Motor neuron (in vitro differentiated cells): ENCODE measurements at places on chromosomes 7 and 10. TPM values are rescaled to one million over a fixed set of nuclear protein-coding genes. Genes with fewer than 3 reads are reported as not detected.

CTAGE8 gene
- total RNA-seq = 0.38 TPM in 1 of 2 replicates, not detected in the other

CCZ1B gene
- 102 and 107 TPM in 2 replicates for total RNA-seq

MKX gene
- total RNA-seq = 0.17 and 0.41 TPM in 2 replicates

MOGAT3 gene
- total RNA-seq = 0.69 TPM in 1 of 2 replicates, not detected in the other

PNLIP gene
- 0.45 and 0.64 TPM in 2 replicates for total RNA-seq

GALNT11 gene
- total RNA-seq = 23.2 and 24.8 TPM in 2 replicates

VIPR2 gene
- total RNA-seq = 0.05 TPM in 1 of 2 replicates, not detected in the other

SMKR1 gene
- total RNA-seq = 3.7 and 3.8 TPM in 2 replicates

IFIT2 gene
- total RNA-seq = 0.23 and 0.29 TPM in 2 replicates
